GM13976 (cell line): ENCODE measurements at places on chromosomes 1 and 21.

DNA sequence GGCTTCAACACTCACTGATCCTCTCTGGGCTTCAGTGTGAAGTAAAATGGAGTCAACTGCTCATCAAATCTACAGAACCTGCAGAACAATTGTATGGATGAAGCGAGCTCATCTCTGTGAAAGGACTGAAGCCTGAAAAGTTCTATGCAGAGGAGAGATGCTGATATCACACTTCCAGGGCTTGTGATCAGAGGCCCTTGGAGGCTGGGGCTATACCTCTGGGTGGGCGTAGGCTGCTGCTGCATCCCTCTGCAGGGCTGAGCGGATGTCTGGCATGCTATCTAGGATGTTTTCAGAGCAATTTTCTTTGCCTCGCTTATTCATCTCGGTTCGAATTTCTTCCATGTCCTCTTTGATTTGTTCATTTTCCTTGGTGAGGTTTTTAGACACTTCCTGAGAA lies 17.6 kb downstream of the OLFML2B start:
- DNase-seq = no peak

DNA sequence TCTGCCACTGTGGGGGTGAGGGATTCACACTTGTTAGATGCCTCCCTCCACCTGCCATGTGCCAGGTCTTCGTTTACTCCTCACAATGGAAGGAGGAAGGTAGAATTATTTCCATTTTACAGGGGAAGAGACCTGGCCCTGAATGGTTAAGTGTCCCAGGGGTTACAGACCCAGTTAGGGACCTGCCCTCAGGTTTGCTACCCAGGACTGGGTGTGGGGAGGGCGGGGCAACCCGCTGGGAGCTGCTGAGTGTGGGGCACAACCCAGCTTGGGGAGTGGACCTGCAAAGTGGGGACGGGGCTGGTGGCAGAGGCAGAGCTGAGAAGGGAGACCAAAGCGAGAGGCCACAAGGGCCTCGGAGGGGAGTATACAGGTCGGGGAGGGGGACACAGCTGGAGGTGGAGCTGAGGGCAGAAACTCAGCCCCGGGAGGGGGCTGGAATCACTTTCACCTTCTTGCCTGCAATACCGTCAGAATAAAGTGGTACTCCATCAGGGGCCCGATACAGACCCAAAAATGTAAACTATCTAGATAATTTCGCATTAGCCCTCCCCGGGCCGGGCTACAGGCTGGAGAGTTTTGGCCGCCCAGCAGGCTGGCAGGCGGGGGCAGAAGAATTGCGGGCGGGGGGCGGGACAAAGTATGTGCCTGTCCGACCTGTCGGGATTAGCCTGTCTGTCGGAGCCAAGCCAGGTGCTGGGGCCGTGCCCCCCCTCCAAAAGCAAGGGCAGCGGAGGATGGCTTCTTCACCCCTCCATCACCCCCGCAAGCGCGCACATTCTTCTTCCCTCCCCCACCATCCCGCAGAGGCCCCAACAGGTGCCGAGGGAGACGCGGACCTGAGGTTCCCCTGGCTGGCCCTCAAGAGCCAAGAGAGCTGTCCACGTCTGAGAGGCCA lies 1.4 kb downstream of the RSPO1 start:
- DNase-seq = no peak

- DNase-seq = no peak
Measured at GRCh38 chr1:204116539-204116938, 35.3 kb downstream of the ETNK2 start.

GRCh38 chr1:183353597-183353996 lies 64.6 kb downstream of the NMNAT2 start:
- DNase-seq = no peak

DNA sequence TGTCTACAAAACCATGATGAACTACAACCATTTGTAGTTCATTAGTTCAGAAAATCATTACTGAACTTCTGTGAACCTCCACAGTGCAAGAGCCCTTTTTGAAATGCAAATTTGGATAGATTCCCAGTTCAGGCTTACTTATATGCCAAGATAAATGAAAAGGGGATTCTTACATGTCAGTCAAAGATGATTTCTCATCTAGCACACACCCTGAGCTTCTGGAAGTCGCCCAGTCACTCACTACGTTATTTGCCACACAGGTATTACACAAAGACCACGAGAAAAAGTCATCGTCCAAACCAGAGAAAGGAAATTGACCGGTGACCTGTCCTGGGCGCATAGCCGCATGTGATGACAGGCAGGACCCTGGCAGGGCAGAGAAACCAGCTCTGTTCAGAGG lies 41.8 kb downstream of the ETS2 start:
- no peak for DNase-seq

- DNase-seq = no peak
Measured at GRCh38 chr1:168287237-168287664, 6.6 kb downstream of the TBX19 start.

DNA sequence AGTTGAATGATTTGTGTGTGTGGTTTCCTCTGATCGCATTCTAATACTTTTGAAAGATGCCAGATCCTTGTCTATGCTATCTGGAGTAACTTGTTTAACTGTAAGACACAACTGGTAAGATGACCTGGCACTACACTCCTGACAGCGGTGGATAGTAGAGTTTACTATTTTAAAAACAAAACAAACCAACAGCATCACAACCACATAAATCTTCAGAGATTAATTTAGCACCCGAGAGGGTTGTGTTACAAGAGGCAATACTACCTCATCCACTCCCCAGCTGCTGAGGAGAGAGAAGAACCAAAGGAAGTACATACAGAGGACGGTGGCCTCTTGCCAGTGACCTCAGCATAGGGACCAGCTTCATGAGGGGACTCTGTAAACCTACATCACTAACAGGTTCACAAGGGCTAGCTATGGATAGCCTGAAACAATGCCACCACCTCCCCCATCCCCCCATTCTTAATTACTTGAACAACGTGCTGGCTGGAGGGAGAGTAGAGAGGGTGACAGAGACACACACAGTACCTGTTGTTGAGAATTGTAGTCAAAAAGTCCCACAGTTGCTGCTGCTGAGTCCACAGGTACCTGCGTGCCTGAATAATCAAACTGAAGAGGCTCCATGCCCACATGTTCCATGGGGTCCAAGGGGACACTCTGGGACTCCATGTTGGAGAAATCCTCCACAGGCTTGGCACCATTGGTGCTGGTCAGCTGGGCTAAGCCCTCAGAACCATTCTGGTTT lies 73.5 kb downstream of the PUM1 start:
- DNase-seq = no peak

DNA sequence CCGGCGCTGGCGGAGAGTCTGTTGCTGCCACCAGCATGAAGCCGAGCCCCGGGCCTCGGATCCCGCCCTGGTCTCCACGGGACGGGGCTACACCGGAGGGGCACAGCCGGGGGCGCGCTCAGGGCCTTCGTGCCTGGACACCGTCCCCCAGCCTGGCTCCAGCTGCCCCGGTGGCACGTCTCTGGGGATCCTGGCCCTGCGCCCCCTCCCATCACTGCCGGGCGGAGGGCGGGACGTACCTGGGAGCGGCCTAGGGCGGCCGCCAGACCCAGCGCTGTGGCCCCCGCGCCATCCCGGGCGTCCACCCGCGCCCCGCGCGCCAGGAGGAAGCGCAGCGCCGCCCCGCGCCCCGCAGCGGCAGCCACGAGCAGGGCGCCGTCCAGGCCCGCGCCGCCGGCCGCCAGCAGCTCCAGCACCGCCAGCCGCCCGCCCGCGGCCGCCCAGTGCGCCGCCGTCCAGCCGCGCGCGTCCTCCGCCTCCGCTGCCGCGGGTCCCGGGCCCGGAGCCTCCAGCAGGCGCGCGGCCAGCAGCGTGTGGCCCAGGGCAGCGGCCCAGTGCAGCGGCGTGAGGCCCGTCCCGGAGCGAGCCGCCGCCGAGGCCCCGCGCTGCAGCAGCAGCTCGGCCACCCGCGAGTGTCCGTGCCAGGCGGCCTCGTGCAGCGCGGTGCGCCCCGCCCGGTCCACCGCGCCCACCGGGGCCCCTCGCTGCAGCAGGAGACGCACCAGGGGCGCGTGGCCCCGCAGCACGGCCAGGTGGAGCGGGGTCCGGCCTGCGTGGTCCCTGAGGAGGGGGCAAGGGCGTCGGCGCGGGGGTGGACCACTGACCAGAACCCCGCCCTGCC lies 1.0 kb downstream of the ANKRD65 start:
- DNase-seq = no peak

DNA sequence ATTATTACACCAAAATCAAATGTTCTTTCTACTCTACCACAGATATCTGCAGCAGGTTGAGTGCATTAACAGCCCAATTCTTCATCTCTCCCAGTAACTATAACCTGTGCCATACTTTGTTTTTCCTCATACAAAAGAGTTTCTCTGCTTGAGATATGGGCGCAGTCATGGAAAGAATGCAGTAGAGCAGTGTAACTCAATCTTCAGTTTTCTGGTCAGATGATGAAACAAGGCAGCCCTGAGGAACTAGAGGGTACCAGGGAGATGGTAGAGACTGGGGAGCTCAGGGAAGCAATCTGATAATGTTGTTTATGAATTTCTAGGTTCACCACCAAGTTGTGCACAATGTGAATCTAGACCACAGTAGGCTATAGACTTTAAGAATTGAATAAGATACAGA lies 39.6 kb downstream of the ASPM start:
- no peak for DNase-seq

GRCh38 chr1:22550021-22550420 lies 13.3 kb upstream of the EPHA8 start:
- DNase-seq = no peak

DNA sequence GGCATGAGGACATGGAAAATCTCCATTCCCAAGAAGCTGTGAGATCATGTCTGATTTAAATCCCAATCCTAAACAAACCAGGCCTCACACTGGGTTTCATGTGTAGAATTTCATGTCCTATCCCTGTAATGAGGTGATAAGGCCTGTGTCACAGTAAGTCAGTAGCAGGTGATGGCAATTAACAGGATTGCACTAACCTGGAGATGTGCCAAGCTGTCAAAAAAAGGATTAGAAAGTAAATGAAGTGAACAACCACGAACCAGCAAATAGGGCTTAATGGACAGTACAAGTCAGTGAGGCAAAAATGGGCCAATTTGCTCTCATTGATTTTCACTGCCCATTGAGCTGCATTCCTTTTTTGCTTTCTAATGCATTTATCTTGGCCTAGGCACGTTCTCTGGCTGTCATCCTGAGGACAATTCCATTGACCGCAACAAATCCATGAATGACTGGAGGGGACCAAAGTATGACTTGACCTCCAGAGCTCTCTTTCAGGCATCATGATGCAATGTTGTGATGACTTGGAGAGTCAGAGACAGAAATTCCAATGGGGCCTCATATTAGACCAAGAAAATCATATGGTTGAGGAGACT lies 673.6 kb upstream of the ADGRL2 start:
- DNase-seq = no peak

- DNase-seq = peak; percentile 62
Measured at GRCh38 chr1:159177272-159177907, 6.0 kb downstream of the CADM3 start.

- DNase-seq = no peak
Measured at GRCh38 chr1:220966041-220966440, 86.8 kb downstream of the HLX start.

DNA sequence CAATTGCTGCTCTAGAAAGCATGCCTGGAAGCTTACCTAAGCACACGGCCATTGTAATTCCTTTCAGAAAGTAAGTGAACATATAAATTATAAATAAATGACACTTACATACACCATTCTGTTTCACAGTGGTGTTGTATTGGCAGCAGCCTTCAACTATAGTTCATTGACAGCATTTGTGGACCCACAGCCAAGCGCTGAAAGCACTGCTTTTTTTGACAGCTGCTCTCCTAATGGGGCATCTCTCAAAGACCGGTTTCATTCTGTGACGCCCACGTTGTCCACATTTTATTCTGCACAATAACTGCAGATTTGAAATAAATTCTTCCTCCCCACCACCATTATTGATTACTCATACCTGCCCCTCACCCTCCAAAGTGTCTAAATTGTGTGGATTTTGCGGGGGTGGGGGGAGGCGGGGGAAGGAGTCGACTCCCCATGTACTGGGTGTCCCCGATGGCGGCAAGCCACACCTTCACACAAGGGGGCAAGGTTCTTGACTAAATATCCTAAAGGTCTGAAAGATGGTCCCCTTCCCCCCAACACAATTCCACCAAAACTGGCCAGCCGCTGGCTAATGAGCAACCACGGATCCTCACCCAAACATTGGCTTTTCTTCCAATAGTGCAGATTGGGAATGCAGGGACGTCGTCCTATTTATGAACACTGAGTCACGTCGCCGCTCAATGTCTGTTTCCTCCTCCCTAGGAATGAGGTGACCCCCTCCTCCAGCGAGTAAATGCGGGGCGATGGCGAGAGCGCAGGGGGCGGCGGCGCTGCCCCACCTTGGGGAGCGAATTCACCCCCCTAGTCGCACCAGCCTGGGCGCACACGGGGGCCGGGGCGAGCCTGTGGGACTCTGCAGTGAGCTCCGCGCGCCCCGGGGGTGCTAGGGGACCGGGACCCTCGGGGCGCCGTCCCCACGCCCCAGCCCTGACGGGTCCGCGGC lies 960 bp downstream of the RCAN1 start:
- no peak for DNase-seq

DNA sequence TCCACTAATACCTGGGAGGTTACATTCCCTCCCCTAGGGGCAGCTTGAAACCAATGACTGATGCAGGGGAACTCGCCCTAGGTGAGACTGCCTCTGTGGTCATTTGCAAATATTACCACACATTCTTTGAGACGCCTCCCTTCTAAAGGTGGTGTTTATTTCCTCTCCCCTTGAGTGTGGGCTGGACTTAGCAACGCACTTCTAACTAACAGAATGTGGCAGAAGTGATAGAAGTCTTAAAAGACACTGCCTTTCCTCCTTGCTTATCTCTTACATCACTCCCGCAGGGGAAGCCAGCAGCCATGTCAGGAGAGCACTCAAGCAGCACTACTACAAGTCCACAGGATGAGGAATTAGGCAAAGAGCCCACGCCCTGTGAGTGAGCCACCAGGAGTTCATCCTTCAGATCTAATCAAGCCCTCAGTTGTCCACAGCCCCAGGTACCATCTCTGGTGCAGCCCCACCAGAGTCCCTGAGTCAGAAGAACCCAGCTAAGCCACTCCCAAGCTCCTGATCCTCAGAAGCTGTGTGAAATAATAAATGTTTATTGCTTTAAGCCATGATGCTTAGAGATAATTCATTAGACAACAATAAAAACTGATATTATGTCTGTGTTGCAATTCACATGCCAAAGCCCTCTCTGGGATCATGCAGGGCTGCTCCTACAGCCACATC lies 14.8 kb upstream of the MATN1 start:
- DNase-seq = no peak

DNA sequence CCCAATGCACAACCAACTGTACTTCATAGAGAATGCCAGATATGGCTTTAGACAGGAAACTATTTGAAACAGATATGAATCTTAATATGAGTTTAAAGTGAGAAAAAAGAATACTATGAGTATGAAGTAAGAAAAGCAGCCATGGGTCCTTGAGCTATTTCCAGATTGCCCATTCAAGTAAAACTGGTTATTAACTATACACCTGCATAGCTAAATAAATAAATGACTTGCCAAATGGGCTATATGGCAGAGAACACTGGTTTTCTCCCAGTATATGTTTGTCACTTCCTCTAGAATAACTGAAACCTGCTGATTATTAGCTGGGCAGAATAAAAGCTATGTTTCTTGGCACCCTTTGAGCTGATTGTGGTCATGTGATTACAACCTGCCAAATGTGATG lies 17.0 kb upstream of the CD1C start:
- no peak for DNase-seq
